CD4-positive, alpha-beta T cell (primary cell): ENCODE measurements at places on chromosomes 6 and 20.

DNA sequence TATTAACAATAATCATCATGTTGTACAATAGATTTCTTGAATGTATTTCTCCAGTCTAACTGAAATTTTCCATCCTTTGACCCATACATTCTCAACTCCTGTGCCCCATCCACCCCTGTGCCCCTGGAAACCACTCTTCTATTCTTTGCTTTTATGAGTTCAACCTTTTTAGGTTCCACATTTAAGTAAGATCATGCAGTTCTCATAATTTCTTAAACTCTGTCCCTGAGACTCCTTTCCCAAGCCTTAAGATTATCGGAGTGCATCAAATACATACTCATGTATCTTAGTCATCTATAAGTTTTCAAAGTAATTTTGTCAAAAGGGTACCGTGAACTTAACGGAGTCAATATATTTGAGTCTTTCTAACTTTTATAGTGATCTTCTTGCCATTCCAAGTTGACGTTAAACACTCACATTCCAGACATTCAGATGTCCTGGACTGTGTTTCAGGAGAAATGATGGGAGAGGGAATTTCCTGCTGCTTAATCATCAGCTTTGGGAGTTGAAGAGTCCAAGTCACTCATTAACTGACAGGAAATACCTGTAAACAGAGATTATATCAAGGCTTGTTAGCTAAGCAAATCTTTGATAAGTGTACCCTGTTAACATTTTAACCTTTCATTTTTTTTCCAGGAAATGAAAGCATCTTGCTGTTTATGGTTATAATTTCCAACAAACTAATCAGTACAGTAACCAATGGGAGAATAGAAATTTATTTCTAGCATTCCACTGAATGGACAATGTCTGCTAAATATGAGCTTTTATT, 73.3 kb downstream of the ADGRG6 start:
- DNase-seq: no peak

- DNase-seq: no peak
Observed at GRCh38 chr20:61912665-61913422, 152.8 kb downstream of the TAF4 start.

DNA sequence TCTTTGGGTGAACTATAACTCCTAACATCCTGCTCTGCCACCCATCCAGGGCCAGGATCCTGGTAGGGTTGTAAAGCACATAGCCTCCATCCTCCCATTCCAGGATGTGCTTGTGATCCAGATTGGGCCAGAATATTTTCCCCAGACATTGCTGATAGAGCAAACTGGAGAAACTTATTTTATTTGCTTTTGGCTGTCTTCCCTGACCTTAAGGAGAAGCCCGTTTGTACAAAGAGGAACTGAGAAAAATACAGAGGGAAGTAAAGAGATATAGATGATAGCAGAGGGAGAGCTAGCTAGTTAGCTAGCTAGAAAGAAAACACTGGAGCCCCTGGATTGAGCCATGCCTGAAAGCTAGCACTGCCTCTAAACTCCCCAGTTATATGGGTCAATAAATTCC, 9.0 kb upstream of the HDAC2 start:
- DNase-seq: no peak

- DNase-seq: no peak
Observed at GRCh38 chr6:34697544-34697836, 923 bp upstream of the ILRUN start.

DNA sequence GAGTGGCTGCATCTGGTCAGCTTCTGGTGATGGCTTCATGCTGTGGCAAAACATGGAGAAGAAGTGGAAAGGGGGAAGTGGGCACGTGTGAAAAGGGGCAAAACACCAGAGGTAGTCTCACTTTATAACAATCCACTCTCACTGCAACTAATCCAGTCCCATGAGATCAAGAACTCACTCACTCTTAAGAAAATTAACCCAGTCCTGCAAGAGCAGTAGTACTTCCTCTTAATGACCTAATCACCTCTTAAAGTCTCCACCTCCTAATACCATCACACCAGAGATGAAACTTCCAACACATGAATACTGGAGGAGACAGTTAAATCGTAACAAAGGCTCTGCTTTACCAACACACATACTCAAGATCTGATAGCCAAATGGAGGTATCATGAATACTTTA, 152.6 kb downstream of the THEMIS start:
- DNase-seq: no peak

DNA sequence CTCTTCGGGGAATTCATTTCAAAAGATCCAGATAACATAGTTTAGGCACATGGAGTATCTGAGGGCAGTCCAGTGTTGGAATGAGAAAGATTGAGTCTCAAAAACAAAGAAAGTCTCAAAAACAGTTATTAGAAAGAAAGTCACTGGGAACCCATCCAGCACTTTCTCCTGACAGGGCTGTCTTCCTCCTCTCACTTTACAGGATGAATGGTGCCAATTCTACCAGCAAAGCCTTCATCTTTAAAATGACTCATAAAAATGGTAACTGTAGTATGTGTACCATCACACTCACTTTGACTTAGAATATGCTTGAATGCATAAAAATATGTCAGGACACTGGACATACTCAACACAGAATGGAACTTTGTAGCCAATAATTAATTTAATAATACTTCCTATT, 71.3 kb downstream of the SLC22A3 start:
- DNase-seq: no peak

GRCh38 chr20:1122388-1123315, 4.2 kb downstream of the PSMF1 start:
- no peak for DNase-seq

DNA sequence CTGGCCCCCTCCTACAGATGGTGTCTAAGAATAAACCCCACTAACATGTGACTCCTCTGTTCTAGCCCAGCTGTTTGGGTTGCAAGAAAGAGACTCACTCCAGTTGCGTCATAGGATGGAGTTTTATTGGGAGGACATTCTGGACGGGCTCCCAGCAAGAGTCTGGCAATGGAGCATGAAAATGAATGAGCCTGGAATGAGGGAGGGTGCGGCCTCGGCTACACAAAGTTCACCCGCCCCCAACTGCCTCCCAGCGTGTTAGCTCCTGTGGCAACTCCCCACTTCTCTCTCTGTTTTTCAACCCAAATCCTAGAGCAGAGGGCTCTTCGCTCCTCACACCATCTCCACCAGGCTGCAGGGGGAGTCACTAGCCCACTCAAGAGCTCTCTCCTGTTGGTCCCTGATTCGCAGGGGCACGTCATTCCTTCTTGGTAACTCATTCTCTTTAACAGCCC, 5.1 kb upstream of the ADAM33 start:
- no peak for DNase-seq

- no peak for DNase-seq
Observed at GRCh38 chr6:63689421-63689820, 53.8 kb downstream of the PHF3 start.

- DNase-seq: no peak
Observed at GRCh38 chr6:68427630-68428029, 207.5 kb upstream of the ADGRB3 start.

- no peak for DNase-seq
Observed at GRCh38 chr6:109166673-109167072, 71.4 kb downstream of the CEP57L1 start.

- DNase-seq: no peak
Observed at GRCh38 chr6:13415283-13415682, 72.1 kb downstream of the GFOD1 start.

DNA sequence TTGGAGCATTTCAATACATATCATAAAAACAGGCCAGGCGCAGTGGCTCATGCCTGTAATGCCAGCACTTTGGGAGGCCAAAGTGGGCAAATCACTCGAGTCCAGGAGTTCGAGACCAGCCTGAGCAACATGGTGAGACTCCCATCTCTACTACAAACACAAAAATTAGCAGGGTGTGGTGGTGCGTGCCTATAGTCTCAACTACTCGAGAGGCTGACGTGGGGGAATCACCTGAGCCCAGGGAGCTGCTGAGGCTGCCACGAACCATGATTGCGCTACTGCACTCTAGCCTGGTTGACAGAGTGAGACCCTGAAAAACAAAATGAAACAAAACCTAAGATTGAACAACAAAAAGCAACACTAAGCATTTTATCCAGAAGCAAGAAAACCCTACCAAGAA, 47.2 kb downstream of the BACH2 start:
- DNase-seq: no peak

- no peak for DNase-seq
Observed at GRCh38 chr20:12773936-12774335, 234.8 kb upstream of the SPTLC3 start.
